Activated CD8-positive, alpha-beta T cell treated with anti-CD3 and anti-CD28 coated beads, Interleukin-2, amount 10 ng/mL, durations not matched to agents 7 days and 5 days (primary cell): ENCODE measurements at places on chromosomes 6 and 20. TPM values are rescaled to one million over a fixed set of nuclear protein-coding genes. Genes with fewer than 3 reads are reported as not detected.

DNA sequence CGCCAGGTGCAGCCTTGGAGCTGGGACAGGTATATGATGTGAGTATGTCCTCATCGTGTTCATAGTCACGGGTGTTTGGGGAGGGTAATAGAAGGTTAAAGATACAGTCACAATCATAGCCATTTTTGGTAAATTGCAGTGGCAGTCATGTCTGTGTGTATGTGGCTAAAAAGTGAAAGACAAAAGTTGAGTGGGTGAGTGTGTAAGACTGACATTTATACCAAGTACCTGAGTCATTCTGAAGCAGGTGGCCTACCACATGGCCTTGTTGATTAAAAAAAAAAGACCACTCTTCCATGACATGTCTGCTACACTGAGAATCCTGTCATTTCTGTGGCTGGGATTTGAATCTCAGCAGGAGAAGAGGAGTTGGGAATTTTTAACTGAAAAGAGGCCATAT is 181.9 kb downstream of the SCP2D1 start:
- no peak for DNase-seq

- no peak for DNase-seq
These were observed 137.0 kb downstream of the MTHFD1L start for GRCh38 chr6:151002491-151002935.

DNA sequence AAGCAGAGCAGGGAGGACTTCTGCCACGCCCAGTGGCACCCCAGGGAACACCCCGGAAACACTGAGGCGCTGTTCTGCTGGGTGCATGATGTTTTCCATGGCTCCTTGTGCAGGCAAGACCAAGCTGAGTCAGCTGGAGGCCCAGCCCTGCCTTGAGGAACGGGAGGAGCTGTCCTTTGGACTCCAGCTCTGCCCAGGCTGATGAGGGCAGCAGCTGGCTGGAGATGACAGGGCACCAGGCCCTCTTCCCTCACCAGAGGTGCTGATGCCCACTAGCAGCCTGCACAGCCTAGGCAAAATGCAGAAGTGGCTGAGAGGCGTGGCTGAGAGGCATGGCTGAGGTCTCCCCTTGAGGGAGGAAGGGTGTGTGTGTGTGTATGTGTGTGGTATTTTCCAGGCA is 2.4 kb downstream of the C6orf132 start:
- no peak for DNase-seq

IMPG1 gene
- not detected for total RNA-seq

DNA sequence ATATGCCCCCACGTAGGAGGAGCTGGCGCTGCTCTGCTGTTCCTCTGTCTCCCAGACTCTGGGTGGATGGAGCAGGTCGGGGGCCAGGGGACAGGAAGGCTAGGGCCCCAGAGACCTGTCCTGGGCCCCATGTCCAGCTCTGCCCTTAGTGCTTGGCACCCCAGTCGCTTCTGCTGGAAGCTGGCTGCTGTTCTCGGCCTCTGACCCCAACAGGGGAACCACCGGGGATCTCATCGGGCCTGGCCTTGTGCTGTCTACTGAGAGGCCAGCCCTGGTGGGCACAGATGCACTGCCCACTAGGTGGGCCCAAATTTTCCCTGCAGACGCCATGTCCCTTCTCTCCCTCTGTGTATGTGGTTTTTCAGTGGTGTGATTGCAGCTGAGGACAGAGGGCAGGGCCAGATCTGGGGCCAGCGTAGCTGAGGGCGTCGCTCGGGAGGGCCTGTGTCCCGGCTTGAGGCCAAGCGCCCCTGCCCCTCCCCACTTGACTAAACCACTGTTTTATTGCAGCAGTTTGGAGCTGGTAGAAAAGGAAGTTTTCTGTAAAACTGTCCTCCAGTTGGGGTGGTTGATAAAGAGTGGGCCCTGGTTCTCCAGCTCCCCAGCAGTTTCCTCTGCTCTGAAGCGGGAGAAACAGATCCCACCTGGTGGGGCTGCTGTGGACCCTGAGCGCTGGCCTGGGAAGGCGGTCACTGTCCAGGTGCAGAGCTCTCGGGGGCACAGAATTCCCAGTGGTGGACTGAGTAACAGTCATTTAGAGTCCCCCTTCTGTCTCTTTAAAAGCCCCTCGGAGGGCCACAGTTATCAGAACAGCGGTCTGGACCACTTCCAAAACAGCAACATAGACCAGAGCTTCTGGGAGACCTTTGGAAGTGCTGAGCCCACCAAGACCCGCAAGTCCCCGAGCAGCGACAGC is 5.9 kb upstream of the COL20A1 start:
- no peak for DNase-seq

SLC22A23 gene
- 0.23 TPM for total RNA-seq

GRCh38 chr6:16183187-16183664 is 54.3 kb downstream of the MYLIP start:
- DNase-seq, result no peak

GRCh38 chr6:123105561-123105960 is 109.5 kb downstream of the CLVS2 start:
- DNase-seq, result no peak

DNA sequence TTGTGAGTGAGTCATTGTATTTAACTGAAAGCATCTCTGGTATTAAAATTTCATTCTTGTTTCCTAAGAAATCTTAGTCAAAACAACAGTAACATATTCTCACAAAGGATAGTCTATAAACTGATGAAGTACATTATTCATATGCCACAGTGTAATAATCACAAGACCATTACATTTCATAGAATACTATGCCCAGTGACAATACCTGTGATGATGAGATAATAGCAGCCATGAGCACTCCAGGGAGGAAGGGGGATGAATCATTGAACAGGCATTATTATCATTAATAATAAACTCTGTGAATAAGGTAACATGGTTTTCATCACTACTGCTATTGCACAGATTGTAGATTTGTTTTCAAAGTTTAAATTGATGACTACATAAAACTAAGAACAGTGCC is 667.9 kb downstream of the EPM2A start:
- no peak for DNase-seq

CCN5 gene
- not detected for total RNA-seq

GATA5 gene
- total RNA-seq, result not detected

DNA sequence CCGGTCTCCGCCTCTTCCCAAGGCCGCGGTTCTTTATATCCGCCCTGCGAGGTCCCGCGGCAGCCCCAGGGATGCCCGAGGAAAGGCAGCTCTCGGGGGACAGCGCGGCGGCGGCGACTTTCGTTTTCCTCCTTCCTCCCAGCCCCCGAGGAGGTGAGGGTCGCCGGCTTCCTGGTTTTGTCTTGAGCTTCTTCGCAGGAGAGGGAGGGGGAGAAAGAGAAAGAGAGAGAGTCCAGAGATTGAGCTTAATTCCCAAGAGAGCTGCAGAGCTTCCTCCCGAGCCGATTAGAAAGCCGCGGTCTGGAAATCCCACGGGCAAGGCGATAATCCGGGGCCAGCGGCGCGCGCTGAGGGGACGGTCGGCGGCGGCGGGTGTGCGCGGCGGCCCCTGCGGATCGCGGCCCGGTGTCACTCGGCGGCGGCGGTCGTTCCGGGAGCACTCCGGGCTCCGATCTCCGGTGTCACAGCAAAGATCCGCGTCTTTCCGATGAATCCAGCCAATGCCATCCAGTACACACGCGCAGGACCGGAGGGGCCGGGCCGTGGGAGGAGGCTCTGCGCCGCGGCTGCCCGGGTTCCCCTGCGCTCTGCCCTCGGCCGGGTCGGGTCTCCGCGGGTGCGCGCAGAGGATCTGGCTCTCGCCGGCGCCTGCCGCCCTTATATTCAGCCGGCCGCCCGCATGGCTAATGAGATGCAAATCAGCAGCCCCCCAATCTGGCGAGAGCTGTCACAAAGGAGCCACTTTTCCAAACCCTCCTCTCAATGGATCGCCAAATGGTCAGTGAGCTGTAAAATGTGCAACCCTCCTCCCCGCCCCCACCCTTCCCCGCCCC is at the start of gene DLL1:
DLL1 (minus strand) TSS at position 783 of the 833 bp plus-strand sequence. CDS start 939 bp downstream, outside the sequence.
- peak; percentile 52 for DNase-seq

DNA sequence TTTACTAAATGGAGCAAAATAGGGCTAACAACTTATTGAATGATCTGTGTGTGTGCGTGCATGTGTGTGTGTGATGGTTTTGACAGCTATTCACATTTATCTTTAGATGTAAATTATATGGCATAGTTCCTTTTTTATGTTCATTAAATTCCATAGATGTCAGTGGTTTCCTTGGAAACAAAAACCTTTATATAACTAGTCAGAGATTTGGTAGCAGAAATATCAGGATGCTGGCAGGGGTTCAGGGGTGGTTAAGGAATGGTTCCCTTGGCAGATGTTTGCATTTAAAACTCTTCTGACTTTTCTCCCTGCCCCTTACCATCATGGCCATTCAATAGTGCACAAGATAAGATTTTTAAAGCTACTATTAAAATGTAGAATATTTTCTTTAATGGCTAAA is 256.6 kb downstream of the PLCB1 start:
- no peak for DNase-seq

DNA sequence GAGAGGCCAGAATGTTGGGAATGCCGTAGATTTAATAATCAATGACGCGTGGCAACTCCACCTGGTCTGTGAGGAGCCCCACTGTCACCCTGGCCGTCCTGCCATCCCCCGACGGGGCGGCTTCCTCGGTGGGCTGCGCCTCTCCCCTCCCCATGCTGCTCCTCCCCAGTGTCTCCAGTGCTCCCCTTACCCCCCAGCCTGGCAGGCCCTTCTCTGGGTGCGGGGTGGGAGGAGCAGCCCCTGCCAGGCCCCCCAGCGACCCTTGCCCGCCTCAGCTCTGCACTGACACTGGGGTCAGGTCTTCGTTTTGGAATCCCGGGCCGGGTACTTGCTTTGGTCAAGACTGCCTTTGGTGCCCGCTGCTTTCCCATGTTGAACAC is 82.3 kb upstream of the FRMD1 start:
- no peak for DNase-seq

DNA sequence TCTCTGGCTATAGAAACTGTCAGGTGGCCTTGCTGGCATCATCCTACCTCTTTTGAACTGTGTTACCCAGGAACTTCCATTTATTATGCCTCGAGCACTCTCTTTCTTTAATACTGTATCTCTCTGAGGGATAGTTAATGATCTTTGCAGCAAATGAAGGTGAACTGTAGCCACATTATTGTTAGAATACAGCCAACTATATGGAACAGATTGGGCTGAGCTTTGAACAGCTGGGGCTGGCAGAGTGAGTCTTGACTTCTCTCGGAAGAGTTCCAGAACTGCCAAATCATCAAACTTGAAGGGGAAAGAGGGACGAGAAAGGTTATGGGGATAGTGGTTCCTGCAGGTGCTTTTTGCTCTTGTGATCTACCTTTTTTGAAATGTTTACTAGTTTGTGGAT is 237.7 kb downstream of the PRL start:
- no peak for DNase-seq

- no peak for DNase-seq
These were observed 104.4 kb upstream of the KHDRBS2 start for GRCh38 chr6:62390401-62390800.

GRCh38 chr20:61570646-61571195 is 318.7 kb downstream of the CDH4 start:
- DNase-seq, result no peak

CCDC170 gene
- total RNA-seq, result not detected

- no peak for DNase-seq
These were observed 60.2 kb downstream of the CHMP4B start for GRCh38 chr20:33871362-33871761.

- DNase-seq, result no peak
These were observed 168.3 kb upstream of the STXBP5 start for GRCh38 chr6:147035886-147036285.

GRCh38 chr20:37081717-37082289 is 14.0 kb downstream of the RBL1 start:
- DNase-seq, result peak; percentile 46

TFAP2D gene
- total RNA-seq, result not detected

PPP1R3G gene
- total RNA-seq, result 0.11 TPM

DNA sequence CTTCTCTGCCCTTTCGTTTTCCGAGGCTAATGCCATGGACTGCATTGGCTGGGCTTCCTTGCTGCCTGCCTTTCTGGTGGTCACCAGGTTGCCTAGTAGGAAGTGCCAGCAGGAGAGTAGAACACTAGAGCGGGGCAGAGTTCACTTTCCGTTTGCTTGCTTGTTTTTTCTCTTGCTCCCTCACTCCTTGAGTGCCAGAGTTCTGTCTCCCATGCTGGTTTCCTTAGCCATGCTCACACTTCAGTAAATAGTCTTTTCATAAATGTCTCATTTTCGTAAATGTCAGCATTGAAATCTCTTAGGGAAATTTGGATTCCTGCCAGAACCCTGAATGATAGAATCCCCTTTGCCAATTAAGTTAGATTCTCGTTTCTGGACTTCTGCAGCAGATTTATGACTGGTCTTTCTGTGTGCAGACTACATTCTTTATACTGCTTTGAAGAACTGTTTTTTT is 63.9 kb downstream of the FAM83B start:
- no peak for DNase-seq

EZR gene
- total RNA-seq, result 180 TPM

GRCh38 chr6:142189057-142189456 is 42.0 kb downstream of the VTA1 start:
- DNase-seq, result no peak

TCF21 gene
- total RNA-seq, result not detected

GRCh38 chr6:25219216-25219916 is 59.8 kb upstream of the CARMIL1 start:
- DNase-seq, result no peak

MUC21 gene
- not detected for total RNA-seq

GRCh38 chr6:91716361-91716760 is 1129.5 kb upstream of the MAP3K7 start:
- DNase-seq, result no peak

- no peak for DNase-seq
These were observed 11.4 kb downstream of the HECA start for GRCh38 chr6:139146317-139146726.

OR2J3 gene
- total RNA-seq, result not detected

DNA sequence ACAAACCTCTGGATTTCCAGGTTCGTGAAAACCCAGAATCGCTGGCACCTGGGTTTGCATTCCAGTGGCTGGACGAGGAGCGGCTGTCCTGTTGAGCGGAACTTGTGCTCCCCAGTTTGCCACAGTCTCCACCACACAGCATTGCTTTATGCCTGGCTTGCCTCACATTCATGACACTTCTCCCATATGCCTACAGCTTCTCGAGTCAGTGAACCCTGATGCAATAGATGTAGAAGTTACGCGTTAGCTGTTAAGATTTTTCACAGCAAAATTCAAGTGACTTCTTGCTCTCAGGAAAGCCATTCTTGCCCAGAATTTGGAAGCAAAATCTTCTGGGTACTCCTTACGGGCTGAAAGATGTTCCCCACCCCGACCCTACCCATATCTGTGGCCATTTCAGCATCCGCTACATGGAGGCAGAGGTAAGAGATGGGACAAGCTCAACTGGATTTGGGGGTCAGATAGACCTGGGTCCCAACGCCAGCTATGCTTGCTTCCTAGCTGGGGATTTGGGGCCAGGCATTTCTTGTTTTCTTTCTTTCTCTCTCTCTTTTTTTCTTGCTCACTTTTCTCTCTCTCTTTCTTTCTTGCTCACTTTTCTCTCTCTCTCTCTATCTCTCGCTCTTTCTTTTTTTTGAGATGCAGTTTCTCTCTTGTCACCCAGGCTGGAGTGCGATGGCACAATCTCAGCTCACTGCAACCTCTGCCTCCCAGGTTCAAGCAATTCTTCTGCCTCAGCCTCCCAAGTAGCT is 12.4 kb upstream of the GDAP1L1 start:
- DNase-seq, result no peak

HTR1B gene
- total RNA-seq, result not detected
